CD4-positive, alpha-beta T cell treated with Interferon alpha-2 for 1 hour (primary cell): ENCODE measurements at places on chromosomes 5 and 9.
A peak's percentile ranks its signal among the peaks of the same experiment; 100 is the strongest.

DNA sequence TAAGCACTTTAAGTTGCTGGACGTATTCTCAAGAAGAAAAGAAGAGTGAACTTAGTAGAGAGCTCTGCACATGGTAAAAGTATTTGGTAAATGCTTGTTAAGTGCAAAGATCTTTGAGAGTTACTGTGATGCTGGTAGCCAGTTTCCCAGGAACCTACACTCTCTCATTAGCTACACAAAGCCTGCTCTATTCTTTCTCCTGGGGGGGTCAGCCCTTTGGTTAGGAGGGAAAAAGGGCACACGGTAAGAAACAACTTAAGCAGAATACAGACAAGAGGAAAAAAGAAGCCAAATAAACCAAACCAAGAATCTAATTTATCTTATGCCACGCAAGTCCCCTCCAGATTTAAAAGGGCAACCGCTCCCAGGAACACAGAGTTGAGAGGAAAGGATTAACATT is 1100.1 kb upstream of the CDH10 start:
- no peak for DNase-seq

DNA sequence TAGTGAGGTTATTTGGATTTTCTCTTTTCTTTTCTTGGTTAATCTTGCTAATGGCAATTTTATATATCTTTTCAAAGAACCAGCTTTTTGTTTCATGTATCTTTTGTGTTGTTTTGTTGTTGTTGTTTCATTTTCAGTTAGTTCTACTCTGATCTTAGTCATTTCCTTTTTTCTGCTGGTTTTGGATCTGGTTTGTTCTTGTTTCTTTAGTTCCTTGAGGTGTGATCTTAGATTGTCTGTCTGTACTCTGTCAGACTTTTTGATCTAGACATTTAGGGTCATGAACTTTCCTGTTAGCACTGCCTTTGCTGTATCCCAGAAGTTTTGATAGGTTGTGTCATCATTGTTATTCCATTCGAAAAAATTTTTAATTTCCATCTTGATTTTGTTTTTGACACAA is 399.7 kb downstream of the TLE1 start:
- DNase-seq: no peak

- peak; percentile 59 for DNase-seq
These were observed 21.3 kb upstream of the GBGT1 start for GRCh38 chr9:133184971-133185370.

DNA sequence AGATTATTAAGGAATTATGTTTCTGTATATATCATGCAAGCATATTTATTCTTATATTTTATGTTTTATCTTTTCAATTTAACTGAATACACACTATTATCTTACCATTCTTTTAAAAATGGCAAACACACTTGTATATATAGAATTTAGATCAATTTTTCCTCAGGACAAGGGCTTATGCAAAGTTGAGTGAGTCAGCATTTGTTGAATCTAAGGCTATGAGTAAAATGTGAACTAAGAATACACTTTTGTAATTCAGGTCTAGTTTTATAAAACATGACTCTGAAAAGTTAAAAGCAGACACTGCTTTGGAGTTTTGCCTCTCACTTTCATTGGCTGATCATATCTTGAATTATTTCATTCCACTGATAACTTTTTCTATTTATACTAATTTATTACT is 127.8 kb downstream of the FOCAD start:
- no peak for DNase-seq

DNA sequence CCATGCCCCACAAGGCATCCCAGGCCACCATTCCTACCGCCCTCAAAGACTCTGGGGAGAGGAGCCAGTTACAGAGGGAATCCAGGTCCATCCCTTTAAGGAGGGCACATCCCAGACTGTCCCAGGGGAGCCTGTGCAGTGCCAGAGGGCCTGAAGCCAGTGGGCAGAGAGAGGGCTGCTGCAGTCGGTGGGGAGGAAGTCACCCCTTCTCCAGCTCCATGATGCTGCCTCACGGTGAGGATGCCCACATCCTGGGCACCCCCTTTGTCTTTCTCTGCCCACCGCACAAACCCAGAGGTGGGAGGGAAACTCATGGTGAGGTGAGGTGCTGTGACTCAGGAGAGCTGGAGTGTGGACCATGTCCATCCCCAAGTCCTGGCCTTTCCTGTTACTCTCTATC is 26.2 kb upstream of the ANKRD33B start:
- no peak for DNase-seq

DNA sequence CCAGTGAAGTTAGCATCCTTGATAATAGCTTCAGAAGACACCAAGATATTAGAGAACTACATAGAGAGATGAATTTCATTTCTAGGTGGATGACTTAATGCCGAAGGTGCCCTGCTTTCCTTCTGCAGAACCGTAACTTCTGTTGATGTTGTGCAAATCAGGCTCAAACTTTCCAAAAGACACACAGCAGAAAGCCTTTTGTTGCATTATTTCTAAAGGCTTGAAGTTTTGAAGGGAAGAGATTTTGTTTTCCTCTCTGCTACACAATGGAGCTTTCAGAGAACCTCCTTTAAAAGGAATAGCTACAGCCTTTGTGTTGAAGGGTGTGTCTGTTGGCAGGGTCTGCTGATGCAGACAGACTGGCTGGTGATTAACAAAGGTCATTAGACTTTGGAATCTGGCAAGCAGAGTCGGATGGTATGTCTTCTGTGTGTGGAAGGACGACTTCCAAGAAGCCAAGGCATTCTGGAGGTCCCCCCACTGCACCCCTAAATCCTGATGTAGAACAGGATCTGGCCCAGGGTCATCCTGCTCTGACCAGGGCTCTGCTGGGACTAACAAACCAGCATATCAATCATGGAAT is 57.8 kb downstream of the ZNF462 start:
- no peak for DNase-seq

GRCh38 chr9:95993337-95993736 is 117.8 kb downstream of the ERCC6L2 start:
- no peak for DNase-seq

- DNase-seq: no peak
These were observed 147.6 kb downstream of the ROR2 start for GRCh38 chr9:91802391-91802790.

GRCh38 chr9:78118742-78119473 is 87.3 kb upstream of the GNAQ start:
- DNase-seq: peak; percentile 55

DNA sequence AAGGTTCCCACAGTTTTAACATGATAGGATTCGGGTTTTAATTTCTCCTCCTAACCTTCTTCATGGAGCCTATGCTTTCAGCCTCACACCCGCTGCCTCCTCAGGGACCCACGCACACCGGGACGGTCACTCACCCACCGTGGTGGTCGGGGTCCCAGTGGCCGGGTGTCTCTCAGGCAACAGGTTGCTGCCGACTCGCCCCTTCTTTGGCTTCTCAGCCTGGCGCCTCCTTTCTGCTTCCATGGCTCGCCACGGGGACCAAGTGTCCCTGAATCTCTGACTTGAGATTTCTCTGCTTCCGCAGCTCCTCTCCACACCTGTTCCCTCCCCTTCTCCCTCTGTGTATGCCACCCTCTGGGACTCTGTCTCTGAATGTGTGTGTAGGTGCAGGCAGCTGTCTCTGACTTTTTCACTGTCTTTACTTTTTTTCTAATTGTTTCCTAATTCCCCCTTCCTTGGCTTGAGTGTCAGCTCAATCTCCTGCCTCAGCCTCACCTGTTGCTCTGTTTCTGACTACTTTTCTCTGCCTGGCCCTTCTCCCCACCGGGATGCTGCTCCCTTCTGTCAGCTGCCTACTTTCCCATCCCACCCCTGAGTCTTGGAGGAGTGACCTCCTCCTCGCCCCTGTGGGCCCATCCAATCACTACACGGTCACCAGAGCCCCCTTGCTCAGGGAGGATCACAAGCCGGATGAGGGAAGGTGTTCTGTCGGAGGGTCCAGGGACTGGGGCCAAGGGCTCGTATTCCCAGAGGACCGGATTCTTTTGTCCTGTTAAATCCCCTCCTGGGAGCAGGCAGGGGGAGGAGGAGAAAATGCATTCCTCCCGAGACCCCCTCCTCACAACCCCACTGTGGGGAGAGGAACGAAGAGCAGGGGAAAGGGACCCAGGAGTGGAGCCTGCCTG is at the start of gene PROP1:
PROP1 (minus strand) TSS at position 552 of the 905 bp plus-strand sequence; CDS start at position 243, 309 bp downstream.
- DNase-seq: no peak
